NCI-H2081 (cell line): ENCODE measurements at places on chromosomes 5 and 9.
A peak's percentile ranks its signal among the peaks of the same experiment; 100 is the strongest.

- DNase-seq = no peak
These were observed 151.9 kb downstream of the EBF1 start for GRCh38 chr5:158947846-158948245.

DNA sequence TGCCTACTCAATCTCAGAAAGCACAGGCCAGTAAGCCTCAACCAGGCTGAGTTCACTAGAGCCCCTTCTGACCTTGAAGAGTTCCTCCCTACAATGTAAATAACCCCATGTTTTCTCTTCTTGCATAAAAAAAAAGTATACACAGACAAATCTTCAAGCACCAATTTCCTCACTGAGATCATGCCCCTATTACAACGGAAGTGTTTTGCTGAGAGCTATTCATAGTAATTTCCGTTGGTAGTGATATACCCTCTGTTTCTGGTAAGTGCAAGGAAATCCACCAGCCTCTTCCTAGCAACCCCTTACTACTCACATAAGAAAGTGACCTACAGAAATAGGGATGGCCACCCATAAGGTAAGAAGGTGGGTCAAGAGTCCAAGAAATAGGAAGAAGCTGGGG, 76.4 kb upstream of the TARS1 start:
- no peak for DNase-seq

GRCh38 chr5:130159968-130160367, 255.7 kb downstream of the CHSY3 start:
- DNase-seq = no peak

DNA sequence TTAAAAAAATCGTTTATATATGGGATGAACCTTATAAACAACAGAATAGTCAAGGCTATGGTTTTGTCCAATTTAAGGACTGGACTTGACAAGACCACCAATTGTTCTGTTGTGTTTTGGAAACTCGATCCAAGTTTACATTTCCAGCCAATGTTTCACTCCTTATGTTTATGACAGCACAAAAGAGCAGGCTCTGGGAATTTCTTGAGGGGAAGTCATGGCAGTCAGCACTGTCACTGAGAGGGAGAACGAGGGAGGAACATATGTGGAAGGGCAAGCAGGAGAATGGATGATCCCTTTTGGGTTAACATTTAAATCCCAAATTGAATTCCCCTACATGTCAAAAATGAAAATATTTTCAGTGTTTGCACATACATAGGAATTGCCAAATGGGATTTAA, 292.5 kb downstream of the MARCHF11 start:
- no peak for DNase-seq

- no peak for DNase-seq
These were observed 14.2 kb downstream of the RABL6 start for GRCh38 chr9:136821826-136822544.

DNA sequence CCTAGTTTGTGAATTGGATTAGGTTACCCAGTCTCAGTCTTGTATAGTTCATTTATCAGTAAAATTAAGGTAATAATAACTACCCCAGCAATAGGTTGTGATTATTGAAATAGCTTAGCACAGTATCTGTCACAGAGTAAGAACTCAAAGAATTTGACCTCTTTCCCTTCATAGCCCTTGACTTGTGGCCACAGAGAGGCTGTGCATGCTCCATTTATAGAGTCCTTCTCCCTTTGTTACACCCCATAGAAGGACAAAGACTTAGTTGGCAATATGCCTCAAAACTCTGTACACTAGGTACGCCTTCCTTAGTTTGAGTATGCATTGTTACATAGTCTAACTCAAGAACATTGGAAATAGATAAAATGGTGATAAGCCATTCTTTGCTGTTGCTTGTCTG, 257.2 kb downstream of the KCTD16 start:
- no peak for DNase-seq

DNA sequence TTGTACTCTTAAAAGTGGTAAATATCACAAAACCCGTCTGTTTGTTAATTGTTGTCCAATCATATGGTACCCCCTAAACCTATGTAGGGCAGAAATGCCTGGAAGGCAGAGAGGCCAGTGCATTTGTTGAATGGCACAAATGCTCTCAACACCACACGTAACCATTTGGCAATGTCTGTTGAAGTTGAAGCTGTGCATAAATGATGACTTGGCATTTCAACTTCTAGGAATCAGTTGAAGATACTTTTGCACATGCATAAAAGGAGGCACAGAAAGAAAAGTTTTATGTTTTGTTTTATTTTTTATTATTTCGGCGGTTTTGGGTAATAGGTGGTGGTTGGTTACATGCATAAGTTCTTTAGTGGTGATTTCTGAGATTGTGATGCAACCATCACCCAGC, 246.6 kb downstream of the TAF11L14 start:
- DNase-seq = no peak

- no peak for DNase-seq
These were observed 35.0 kb upstream of the HMHB1 start for GRCh38 chr5:143776951-143777350.

DNA sequence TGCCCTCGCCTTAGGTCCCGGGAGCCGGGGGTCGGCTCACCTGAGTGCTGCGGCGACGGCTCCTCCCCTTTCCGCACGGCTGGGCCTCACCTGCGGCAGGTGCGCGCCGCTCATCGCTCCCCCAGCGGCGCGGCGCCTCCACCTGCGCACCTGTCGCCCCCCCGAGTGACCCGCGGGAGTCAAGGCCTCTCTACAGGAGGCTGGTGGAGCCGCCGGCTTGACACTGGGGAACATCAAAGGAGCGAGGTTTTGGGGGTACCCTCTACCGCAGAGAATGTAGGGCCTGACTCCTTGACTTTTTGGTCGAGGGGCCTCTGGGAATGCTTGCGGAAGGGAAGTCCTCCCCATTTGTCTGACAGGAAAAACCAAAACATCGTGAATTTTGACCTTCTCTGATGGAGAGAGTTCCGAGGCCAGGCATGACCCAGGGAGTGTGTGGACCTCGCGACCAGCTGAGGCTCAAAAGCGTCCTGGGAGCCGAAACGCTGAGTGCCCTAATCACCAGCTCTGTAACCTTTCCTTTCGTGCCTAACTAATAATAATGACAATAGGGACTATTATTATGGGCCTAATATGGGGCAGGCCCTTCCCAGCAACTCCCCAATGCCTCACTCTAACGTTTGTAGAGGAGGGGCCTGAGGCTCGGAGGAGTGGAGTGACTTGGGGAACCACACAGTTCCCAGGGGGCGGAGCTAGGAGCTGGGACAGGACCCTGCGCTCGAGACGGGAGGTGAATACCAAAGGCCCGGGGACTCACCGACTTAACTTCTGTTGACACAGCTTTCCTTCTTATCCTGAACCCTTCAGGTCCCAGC, 714 bp upstream of the IER5L start:
- DNase-seq = peak; percentile 76

GRCh38 chr5:126656401-126657007, 55.8 kb downstream of the PHAX start:
- DNase-seq = peak; percentile 14

GRCh38 chr5:149857499-149857898, 87.1 kb downstream of the PDE6A start:
- no peak for DNase-seq

GRCh38 chr5:149618581-149619248, 37.4 kb downstream of the ARHGEF37 start:
- peak; percentile 32 for DNase-seq

GRCh38 chr5:92885950-92886349, 695.1 kb downstream of the NR2F1-AS1 start:
- DNase-seq = no peak

DNA sequence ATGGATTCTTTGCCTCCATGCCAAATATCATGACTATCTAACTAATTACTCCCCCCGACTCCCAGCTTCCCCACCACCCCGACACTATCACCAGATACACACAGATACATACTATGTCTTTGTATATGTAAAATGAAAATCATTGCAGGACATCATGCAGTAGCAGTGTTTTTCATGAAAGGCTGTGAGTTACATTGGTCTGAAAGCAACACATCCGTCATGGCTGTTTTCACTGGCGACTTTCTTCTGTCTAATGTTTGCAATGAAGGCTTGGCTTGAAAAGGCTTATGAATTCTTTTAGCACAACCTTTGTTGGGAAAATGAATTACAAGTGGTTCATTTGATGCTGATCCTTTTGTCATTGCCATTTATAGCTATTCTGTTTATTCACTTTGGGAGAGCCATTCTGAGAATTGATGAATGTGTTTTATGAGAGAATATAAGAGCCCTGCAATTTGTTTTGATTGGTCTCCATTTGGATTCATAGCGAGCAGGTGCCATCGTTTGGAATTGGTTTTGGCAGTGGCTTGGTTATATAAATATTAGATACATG, 103.4 kb downstream of the PIP5K1B start:
- peak; percentile 98 for DNase-seq

DNA sequence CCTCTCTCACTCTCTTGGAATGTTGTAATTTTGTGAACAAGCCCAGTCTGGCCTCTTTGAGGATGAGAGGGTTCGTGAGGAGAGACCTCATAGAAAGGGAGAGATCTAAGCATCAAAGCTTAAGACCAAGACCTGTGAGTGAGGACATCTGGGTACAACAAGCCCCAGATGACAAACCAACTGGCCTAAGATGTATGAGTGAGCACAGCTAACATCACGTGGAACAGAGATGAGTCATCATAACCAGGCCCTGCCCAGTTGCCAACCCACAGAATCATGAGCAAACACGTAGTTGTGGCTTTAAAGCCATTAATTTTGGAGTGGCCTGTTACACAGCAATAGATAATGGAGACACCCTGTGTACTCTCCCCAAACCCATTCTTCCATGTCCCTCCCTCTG, 439.1 kb upstream of the KIF2A start:
- DNase-seq = no peak

GRCh38 chr5:172106511-172107356, 81.3 kb downstream of the STK10 start:
- DNase-seq = peak; percentile 31

- no peak for DNase-seq
These were observed 275.6 kb upstream of the SLC30A5 start for GRCh38 chr5:68818057-68818695.

- no peak for DNase-seq
These were observed 34.6 kb upstream of the CTSV start for GRCh38 chr9:97073506-97073905.

DNA sequence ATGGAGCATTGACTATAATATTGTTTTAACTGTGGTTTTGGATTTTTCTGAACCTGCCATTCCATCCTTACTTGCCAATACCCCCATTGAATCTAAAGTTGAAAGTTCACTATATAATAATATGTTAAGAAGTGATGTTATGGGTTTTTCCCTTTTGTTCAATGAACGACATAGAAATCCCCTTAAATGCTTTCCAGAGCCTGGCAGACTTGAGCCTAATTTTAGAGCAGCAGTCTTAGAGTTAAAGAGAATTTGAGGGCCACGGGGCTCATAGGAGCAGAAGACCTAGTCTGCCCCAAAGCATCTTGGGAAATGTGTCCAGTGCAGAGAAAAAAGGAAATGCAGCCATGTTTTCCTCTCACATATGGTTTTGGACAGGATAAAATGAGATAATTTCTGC, 146.1 kb upstream of the SLC44A1 start:
- no peak for DNase-seq

GRCh38 chr9:25602400-25603044, 75.7 kb downstream of the TUSC1 start:
- no peak for DNase-seq

DNA sequence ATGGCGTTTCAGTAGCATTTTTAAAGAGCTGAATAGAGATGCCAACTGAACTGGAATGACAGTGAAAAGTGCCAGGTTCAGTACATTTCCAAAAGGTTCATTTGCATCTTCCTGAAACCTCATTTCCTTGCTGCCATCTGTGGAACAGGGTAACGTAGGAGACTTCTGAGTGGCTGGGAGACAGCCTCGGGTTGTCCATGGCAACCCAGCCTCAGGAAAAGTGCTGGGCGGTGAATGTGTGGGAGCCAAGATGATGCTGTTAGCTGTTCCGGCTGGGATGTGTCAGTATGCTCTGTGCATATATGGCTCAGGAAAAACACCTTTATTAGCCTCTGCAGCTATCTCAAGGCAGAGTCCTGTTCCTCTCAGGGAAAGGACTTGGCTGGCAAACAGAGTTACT, 87.5 kb downstream of the KLHL3 start:
- DNase-seq = no peak
